ENCODE measurements at places on chromosomes 7 and 10.

GRCh38 chr10:112946649-112947048, 3.4 kb upstream of the TCF7L2 start:
- DNase-seq, result no peak

- DNase-seq, result no peak
These were observed 30.6 kb upstream of the CSTF2T start for GRCh38 chr10:51729822-51730555.

GRCh38 chr10:97408496-97408992, 7.4 kb upstream of the RRP12 start:
- DNase-seq, result no peak

GRCh38 chr10:47158116-47159071, 141.6 kb upstream of the GDF10 start:
- no peak for DNase-seq

- DNase-seq, result no peak
These were observed 12.7 kb downstream of the EBF3 start for GRCh38 chr10:129951101-129951969.

DNA sequence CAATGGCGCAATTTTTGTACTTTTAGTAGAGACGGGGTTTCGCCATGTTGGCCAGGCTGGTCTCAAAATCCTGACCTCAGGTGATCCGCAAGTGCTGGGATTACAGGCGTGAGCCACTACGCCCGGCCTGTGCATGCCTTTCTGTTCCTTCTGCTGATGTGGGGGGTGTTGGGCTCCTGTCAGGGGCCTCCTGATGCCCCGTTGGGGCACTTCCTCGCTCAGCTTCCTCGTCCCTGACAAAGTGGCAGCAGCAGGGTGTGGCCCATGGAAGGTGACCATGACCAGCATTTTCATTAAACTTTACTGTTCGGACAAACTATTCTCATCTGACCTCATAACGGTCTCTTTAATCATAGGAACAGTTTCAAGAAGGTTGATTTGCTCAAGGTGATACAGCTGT, 69.4 kb downstream of the TBXAS1 start:
- no peak for DNase-seq

GRCh38 chr10:89351780-89352597, 24.2 kb downstream of the IFIT3 start:
- peak; percentile 88 for DNase-seq

GRCh38 chr10:2993636-2994035, 73.7 kb upstream of the PFKP start:
- no peak for DNase-seq

DNA sequence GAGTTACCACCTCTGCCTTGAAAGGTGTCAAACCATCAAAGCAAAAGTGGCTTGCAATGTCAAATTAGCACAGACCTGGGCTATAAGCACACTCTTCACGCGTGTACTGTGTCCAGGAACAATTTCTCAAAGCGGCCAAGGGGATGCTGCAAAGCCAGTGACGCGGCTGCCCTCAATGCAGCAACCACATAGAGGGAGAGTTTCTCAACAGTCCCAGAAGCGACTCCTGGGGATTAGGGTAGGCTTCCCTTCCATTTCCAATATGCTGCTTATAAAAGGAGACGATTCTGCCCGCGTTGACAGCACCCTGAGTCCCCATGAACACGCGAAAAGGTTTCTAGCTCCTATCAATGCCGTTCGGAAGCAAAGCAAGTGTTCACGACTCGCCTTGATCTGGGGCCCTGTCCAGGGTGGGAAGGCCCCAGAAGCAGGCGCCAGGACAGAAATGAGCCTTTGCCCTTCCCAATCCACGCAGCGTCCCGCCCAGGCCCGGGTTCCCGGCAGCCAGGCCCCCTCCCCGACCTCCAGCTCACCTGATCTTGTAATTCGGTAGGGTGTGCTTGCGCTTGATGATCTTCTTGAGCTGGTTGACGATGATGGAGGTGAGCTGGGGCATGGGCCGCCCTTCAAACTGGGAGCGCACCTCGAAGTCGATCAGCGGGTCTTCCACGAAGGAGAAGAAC, 1.3 kb downstream of the PDZD8 start:
- peak; percentile 40 for DNase-seq

DNA sequence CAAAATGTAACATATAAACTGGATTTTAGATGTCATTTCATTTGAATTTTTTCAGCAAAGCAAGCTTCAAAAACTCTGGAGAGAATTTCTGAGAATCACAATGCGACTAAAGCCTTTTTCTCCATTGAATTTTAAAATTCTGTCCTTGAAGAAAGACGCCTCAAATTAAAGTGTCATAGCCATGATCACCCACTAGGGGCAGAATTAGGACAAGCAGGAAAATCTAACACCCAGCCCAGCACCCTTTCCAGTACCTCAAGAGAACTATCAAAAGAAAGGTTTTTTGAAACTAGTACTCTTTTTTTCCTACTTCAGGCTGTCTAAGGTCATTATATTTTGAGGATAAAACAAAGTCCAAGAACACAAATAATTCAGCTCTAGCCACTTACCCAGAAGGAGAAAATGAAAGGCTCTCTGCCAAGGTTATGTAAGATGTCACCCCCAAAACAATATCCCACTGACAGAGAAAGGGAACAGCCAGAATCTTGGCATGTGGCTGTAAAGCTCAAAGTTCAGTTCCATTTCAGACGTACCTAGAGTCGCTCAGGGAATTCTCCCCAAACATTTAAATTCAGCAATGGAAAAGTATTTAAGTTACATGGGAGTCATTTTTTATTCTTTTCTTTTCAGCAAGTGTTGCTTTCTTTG, 299.4 kb downstream of the SNX13 start:
- DNase-seq, result peak; percentile 51

- peak; percentile 76 for DNase-seq
These were observed 23.5 kb downstream of the TMEM273 start for GRCh38 chr10:49164559-49165188.
